Anterior cingulate cortex (tissue), 58 donors: ENCODE measurements at places on chromosomes 7 and 10.

DNA sequence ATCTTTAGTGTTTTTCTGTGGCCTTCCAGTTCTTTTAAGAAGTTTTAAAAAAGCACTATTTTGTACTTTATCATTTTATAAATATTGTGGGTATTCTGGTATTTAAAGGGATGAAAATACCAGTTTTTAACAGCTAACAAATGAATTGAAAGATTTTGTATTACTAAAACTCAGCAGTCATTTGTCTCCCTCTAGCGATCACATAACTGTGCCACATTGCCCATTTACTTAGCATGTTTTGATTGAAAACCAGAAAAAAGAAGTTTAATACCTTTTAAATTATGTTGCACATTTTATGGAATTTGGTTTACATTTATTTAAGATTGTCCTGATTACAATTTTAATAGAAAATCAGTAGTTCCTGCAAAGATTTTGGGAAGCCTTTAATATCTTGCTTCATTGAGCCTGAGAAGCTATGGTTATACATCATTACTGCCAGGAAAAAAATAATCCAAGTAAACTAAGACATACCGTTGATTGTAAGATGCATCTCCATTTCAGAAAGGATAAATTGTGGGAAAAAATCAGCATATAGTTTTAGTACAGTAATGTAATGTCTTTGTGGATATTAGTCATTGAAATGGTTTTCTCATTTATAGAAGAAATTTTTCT lies 34.9 kb downstream of the TAX1BP1 start:
- DNase-seq, result no peak

DNA sequence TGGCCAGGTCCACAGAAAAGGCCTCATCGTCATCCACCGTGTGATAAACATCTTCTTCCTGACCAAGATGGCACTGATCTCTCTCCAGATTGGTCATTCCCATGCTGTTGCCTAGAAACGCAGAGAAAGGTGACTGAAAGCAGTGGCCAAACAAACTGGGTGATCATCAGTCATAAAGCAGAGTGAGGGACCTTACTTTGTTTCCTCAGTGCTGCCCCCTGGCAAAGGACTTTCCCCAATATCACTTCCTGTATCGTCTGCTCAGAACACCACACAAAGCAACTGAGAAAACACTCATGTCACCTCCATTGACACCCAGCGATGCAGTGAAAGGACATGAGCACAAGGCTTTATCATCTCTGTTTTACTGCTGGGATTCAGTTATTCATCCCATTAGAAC lies 40.0 kb upstream of the TM9SF3 start:
- no peak for DNase-seq

DNA sequence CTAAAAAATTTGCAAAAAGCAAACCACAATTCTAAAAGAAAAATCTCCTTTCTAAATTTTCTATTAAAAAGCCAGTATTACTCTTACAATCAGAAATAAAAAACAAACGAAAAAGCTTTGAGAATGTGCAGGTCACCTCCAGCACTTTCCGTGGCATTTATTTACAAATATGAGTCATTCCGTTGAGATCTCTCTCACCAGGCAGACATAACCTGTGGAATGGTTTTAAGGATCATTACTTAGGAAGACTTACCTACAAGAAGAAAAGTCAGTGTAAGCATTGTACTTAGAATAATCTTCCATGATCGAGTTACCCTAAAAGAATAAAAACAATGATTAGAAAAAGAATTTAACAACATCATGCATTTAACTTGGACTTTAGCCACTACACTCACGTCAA lies 3.3 kb downstream of the SUN3 start:
- no peak for DNase-seq

- DNase-seq, result peak; percentile 17
Measured at GRCh38 chr10:103696411-103697145, 158.8 kb downstream of the SH3PXD2A start.

DNA sequence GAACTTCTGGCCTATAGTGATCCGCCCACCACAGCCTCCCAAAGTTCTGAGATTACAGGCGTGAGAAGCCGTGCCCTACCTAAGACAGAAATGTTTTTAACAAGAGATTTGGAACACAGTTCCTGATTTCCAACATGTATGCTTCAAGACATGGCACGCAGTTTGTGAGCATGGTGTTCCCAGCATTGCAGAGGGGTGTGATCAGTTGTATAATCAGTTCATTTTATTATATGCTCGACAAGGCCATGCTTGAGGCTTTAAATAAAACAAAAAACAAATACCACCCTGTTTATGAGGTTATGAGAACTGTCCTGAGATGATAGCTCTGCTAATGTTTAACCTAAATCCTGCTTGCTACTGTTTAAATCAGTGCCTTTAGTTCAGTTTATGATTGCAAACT lies 60.2 kb downstream of the TASOR2 start:
- DNase-seq, result no peak

DNA sequence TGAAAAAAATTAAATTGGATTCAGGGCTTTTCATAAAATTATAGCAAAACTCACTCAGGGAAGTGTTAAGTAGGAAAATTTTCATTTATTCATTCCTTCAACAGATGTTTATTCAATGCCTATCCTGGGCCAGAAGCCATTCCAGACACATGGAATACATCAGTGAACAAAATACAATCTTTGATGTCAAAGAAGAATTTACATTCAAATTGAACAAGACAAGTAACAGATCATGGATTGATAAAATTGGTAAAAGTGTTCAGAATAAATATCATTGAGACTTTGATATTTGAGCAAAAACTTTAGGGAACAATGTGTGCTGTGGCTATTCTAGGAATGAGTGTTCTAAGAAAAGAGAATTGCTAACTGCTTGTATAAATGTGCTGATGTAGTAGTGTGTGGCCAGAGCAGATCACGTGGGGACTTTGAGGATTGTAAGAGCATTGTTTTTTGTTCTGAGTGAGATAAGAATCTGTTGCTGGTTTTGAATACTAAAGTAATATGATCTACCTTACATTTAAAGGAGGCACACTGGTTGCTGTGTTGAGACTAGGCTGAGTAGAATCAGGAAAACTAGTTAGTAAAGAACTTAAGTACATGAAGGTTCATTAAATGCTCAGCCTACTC lies 957.2 kb downstream of the PCDH15 start:
- no peak for DNase-seq
